Activated naive CD4-positive, alpha-beta T cell (primary cell): ENCODE measurements at places on chromosomes 1 and 21.

DNA sequence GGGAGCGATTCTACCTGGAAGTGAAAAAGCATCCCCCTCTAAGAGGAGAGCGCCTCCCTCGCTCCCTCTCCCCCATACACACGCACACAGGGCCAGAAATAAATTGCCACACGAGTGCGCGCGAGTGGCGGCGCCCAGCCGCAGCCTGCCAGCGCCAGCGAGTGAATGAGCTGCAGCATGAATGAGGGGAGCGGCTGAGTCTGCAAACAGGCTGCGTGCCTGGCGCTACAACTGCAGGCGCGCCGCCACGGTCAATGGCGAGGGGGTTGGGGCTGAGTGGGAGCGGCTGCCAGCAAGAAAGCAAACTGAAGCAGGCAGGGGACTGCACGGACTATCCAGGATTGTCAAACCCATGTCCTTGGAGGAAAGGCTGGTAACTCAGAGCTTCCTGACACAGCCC, 2.2 kb downstream of the CAMK1G start:
- DNase-seq, result no peak

- DNase-seq, result no peak
Measured at GRCh38 chr1:20149601-20150325, 10.6 kb downstream of the PLA2G2F start.

GRCh38 chr1:65213271-65214023, 65.4 kb downstream of the AK4 start:
- no peak for DNase-seq

DNA sequence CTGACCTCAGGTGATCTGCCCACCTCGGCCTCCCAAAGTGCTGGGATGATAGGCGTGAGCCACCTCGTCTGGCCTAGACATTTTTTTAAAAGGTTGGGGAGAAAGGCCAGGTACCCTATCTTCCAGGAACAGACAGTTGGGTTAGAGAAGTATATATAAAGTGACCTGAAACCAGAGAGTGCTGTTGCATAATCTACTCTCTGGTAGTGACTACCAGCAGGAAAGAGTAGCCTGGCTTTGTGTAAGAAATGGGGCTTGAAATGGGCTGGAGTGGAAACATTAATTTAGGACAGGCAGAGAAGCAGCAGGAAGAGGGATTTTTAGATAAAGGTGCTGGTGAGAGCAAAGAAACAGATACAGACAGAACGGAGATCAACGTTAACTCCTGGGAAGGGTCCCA, 125.8 kb upstream of the HOOK1 start:
- DNase-seq, result no peak

GRCh38 chr1:100538913-100539835, 1.2 kb downstream of the GPR88 start:
- DNase-seq, result no peak

- DNase-seq, result no peak
Measured at GRCh38 chr1:210866532-210866931, 267.4 kb downstream of the KCNH1 start.

DNA sequence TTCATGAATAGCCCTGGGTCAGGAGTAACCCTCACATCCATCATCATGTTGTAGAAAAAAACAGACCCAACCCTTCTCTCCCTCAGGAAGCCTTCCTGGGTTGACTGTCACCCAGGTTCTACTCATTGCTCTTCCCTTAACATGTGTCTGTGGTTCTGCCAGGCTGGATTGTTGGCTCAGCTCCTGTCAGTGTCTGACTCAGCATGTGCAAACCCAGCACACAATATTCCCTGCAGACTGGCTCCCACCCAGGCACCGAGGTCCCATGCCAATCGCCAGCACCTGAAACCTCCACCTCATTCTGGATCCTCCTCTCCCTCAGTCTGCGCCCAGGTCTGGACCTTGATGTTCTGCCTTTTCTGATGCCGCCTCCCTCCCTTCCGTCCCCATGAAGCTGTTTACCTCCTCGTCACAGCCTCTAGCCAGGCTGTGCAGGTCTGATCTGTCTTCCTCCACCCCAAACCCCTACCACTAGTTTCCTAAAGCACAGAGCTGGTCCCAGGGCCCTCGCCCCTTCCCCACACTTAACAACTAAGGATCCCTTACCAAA, 4.3 kb upstream of the S100A8 start:
- no peak for DNase-seq

DNA sequence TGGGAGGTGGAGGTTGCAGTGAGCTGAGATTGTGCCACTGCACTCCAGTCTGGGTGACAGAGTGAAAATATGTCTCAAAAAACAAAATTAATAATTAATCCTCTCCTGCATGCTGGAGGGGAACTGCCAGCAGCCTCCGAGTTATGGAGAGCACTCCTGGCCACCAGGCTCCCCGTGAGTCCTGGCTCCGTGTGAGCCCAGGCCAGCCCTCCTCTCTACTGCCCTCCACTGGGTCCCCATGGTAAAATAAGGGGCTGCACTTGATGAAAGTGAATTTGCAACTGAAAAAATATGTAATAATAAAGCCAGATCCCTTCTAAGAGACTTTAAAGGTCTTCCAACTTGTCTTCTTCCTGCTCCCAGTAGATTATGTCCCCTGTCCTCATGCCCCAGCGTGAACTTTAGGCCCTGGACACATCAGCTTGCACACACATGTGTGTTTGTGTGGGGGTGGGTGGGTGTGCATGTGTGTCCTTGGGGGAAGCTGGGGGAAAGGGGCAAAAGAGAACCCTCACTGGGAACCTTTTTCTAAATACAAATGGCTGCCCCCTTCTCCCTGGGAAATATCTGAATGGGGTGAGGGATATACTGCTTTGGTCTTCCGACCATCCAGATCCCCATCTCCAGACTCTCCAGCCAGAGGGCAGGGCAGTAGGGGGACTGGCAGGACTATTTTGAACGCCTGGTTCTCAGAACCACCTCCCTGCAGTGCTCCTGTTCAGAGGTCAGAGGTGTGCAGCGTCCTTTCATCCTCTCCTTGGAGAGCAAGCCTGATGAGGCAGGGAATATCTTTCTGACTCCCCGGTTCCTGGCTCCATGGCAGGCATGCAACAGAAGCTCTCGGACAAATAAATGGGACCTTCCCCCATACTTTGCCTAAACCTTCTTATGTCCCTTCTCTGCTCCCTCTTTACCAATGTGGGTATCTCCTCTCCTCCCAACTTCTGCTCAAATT, 26.2 kb downstream of the NEK2 start:
- DNase-seq, result no peak

DNA sequence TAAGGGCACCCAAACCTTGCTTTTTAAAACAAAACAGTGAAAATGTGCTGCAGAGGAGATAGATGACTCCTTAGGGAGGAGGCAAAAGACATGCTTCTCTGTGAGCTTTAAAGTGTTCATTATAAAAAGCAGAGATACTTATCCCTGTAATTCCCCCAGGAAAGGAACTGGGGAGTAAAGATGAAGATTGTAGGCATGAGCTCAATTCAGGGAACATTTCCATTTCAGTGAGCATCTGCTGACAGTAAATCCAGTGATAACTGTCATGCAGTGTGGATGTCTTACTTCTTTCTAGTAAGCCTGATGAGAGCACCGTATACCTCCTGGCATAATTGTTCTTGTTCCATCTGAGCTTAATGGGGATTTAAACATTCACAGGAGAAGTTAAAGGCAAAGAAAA, 1296.5 kb downstream of the MRPL39 start:
- DNase-seq, result no peak
